NCI-H1092 (cell line): ENCODE measurements at places on chromosomes 7 and 10.

DNA sequence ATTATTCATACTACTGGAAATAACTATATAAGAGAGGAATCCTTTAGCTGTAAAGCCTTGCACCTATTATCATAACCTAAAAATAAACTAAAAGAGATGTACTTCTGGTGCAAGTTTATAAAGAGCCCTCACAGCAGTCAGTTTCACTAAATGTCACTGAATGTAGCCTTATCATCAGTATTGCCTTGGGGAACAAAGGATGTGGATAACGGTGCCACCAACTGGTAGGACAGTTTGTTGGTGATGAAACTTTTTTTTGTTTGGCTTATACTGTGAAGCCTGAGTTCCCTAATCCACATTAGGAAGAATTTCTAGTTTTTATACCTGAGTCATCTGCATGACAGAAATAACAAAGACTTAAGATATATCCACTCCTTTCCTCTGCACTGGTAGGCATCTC is 117.9 kb upstream of the COL1A2 start:
- DNase-seq: no peak

DNA sequence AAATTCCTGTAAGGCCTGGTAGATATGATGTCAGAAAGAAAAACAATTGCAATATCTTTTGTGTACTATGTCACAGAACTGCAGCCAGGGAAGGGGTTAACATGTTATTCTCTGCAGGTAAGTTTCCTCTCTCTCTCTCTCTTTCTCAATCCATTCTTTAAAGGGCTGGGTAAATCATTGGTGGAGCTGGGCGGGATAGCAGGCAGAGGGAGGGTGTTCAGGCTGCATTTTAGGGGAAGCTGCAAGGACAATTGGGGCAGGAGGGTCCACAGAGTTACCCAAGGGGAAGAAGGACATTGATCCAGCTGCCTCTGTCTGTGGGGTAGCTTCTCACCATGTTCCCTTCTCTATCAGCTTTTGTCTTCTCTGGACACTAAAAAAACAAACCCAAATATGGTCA is 153.9 kb upstream of the BMPER start:
- DNase-seq: no peak

DNA sequence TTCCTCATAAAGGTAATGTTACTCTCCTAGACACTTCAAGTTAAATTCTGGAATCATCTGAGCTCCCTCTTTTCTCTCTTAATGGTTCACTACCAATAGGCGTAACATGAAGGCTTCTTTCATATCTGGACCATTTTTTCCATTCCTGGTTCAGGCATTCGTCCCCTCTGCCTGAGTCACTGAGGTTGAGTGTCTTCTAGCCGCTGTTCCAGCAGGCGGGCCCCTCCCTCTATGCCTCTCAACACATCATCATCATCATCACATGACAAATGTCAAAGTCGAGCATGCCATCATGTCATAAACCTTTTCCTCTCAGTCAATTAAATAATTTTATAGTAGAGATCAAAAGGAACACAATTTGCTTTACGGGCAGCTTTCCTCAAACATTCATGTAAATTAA is 168.9 kb upstream of the ASAH2 start:
- no peak for DNase-seq

DNA sequence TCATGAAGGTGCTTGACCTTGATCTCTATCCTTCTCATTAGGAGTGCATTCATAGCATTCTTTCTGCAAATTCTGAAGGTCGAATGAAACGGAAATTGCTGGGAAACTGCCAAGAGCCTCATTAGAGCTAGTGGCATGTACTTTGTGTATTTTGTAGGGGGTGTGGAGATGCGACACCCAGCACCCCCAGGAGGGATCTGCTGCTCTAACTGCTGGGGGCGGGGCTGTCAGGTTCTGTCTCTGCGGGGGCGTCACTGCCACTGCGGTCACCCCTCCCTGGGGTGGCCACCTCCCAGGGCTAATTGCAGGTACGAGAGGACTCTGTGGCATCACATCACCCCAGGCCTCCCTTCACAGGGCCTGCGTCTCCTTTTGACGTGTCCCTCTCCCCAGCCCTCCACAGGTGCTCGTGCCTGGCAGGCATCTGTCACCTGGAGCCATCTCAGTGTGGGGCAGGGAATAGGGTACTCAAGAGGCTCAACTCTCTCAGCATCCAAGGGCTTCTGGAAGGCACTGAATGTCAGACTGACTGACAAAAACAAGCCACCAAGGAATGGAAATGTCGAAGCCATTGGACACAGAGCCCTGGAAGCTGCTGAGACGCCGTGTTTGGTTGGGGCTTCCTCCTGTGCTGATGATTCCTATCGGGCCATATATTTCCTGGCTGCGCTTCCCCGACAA is 151.1 kb downstream of the ACTR3B start:
- DNase-seq: peak; percentile 53

- no peak for DNase-seq
Measured at GRCh38 chr10:117929327-117930067, 117.2 kb downstream of the RAB11FIP2 start.

DNA sequence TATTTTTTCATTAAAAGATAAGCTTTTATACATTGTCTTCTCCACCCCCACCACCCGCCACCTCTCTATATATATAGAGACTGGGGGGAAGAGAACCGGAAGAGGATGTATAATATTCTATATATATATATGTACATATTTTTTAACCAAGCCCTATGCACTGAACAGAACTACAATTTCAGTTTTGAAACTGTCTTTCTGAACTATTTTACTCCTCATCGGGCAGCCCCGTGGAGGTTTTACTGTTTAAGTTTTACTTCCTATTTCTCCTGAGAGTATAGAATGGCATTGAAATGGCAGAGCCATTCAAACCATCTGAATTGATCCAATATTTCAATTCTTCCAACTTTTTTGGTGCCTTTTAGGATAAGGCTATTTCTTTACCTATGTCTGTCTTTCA is 1047.1 kb downstream of the NRG3 start:
- DNase-seq: no peak

- no peak for DNase-seq
Measured at GRCh38 chr7:2411815-2412586, 8.6 kb downstream of the CHST12 start.

DNA sequence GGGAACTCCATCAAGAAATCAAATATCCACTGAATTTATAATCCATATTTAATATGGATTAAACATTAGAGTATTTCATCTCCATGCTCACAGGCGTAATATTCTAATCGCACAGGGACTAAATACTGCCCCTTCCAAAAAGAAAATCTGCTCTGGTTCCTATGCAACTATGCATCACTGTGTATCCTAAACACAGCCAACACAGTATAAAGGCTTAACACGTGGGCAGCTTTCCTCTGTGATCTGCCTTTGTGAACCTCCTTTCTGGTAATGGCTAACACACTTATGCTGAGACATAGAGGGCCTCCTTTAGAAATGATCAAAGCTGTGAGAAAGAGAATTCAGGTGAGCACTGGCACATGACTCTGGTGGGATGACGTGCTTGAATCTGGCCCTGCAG is 110.2 kb downstream of the RAB11FIP2 start:
- DNase-seq: no peak

DNA sequence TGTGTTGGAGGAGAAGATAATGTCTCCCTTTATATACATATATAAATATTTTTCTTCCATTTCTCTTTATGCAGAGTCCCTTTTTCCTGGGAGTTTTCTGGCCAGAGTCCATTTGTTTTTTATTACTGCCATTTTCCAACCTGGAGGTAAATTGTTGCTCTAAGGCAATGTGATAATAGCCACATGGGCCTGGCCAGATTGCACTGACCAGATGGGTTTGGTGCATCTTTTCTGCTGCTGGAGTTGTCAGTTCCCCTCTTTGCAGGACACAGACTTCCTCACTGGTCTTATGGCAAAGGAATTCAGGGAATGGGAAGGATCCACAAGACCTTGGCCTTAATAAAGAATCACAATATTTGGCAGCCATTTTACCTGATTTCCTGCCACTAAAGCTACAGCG is 254.9 kb downstream of the SORCS3 start:
- DNase-seq: no peak

- no peak for DNase-seq
Measured at GRCh38 chr7:1248143-1248915, 15.7 kb downstream of the UNCX start.

DNA sequence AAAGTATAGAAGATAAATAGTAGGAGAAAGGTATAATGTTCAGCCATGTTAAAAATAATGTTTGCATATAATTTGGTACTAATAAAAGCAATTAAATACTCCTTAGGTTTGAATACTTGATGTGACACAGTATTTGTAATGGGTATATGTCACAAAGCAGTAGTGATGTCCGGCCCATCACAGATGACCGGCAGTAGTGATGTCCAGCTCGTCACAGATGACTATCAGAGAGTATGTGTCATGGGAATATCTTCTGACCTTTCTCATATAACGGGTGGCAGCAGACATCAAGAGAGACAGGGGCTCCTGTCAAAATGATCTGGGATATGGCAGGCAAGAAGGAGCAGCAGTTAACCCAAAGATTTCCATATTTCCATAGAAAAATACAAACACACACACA is 477.4 kb upstream of the KLF6 start:
- no peak for DNase-seq

DNA sequence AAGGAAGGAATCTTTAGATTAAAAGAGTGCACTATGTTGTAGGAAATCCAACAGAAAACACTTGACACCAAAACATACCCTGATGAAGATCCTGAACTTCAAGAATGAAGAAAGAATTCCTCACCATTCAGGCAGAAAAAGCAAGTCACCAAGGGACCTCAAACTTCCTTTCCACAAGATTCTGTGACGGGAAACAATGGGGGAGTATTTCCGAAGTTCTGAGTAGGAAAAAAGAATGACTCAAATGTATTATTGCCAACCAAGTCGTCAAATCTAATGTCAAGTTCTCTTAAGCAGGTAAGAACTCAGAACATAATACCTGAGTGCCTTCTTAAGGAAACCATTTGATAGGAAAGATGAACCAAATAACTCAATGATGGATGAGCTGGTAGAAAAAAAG is 44.7 kb upstream of the MTURN start:
- no peak for DNase-seq

GRCh38 chr7:30836991-30837390 is 65.8 kb downstream of the MINDY4 start:
- no peak for DNase-seq

DNA sequence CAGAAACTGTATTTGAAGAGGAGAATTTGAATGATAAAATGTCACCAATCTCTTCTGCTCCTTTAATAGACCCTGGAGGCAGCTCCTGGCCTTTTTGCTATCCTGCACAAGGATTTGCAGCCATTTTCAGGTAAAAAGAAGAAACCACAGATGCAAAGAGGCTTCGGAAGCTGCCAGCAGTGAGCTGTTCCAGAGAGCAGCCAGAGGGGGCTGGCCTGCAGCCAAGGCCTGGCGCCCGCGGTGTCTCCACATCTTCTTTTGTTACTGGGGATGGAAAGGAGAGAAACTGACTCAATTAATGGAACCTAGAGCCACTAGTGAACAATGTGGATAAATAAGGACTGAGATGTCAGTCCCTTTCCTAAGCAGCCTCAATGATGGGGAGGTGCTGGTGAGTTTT is 23.9 kb upstream of the GPR26 start:
- DNase-seq: no peak

DNA sequence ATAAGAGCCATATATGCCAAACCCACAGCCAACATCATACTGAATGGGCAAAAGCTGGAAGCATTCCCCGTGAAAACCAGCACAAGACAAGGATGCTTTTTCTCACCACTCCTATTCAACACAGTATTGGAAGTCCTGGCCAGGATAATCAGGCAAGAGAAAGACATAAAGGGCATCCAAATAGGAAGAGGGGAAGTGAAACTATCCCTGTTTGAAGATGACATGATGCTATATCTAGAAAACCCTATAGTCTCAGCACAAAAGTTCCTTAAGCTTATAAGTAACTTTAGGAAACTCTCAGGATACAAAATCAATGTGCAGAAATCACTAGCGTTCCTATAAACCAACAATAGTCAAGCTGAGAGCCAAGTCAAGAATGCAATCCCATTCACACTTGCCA is 23.8 kb upstream of the STARD3NL start:
- no peak for DNase-seq

- no peak for DNase-seq
Measured at GRCh38 chr10:63653747-63654146, 132.5 kb downstream of the REEP3 start.

GRCh38 chr7:68041554-68041953 is 1044.9 kb downstream of the TYW1 start:
- DNase-seq: no peak

- DNase-seq: no peak
Measured at GRCh38 chr7:7957513-7957912, 11.1 kb upstream of the GLCCI1 start.

- no peak for DNase-seq
Measured at GRCh38 chr10:60338786-60339185, 50.9 kb downstream of the ANK3 start.

GRCh38 chr7:39950473-39951225 is 593 bp downstream of the CDK13 start:
- DNase-seq: no peak

GRCh38 chr10:46560381-46560780 is 3.9 kb upstream of the GPRIN2 start:
- DNase-seq: no peak

GRCh38 chr7:24227068-24227467 is 56.9 kb upstream of the NPY start:
- no peak for DNase-seq

GRCh38 chr10:30786906-30787305 is 157.4 kb upstream of the LYZL2 start:
- no peak for DNase-seq

DNA sequence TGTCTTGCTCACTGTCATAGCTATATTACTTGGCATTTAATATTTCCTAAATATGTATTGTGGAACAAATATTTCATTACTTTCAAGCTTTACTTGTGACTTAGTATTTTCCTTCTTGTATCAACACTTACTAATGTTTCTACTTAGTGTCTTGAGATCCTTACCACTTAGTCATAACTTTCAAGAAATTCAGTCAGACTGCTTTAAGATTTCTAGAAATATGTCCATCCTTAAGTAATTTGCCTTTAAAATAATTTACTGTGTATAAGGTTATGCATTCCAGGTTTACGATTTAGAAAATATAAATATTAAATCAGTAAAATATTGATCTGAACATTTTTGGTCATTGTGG is 87.3 kb upstream of the CSTF2T start:
- DNase-seq: no peak

GRCh38 chr10:97961945-97962344 is 68.5 kb downstream of the CRTAC1 start:
- DNase-seq: no peak

- DNase-seq: no peak
Measured at GRCh38 chr7:1806354-1806753, 136.3 kb downstream of the ELFN1 start.

GRCh38 chr10:30489346-30489745 is 55.4 kb downstream of the MAP3K8 start:
- no peak for DNase-seq

DNA sequence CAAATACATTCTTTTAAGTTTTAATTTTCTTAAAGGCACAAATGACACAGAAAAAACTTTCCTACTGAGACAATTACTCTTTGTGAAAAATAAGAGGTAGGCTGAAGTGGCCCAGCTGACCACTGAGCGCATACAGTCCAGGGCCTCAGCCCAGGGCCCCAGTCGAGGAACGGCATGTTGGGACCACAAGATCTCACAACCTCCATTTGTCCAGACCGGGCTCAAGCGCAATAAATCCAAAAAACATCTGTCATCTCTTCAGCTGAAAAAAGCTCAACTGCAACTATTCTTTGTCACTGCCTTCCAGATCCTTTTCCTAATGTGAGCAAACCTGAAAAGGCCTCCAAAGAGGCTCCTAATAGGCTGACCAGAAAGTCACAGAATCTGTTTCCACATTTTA is 165.8 kb downstream of the SRPK2 start:
- no peak for DNase-seq
